ENCODE measurements at places on chromosomes 12 and 14.

DNA sequence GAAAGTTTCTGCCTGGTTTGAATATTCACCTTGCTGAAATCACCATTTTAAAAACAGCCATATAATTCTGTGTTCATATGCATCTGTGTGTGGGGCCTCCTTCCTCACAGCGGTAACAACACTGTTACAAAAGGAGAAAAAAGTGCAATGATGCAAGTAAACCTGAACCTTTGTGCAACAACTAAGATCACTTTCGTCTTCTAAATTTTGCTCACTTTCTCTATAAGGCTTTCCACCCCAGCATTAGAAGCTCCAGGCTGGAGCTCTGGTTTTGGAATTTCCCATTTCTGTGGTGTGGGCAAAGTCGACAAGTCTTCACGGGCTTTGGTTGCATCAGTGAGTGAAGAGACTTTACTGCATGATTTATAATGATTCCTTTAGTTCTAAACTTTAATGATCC lies 18.4 kb downstream of the FGD6 start:
- no peak for DNase-seq

DNA sequence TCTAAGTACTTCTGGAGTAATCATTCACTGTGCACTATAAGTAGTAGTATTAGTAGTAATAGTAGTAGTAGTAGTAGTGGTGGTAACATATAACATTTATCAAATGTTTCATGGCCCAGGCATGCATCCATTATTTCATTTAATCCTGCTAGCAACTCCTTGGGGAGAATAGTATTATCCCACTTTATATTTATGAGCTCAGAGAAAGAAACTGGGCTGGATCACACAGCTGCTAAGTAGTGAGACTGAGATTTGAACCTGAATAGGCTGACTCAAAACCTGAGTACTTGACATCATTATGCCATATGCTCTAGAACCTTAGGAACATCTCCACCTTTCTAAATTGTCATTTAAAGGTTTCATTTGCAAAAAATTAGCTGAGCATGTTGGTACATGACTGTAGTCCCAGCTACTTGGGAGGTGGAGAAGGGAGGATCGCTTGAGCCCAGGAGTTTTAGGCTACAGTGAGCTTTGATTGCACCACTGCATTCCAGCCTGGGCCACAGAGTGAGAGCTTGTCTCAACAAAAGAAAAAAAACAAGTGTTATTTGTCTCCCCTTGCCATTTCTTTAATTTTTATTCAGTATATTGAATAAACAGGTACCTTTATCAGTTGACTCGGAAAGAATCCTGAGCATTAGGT lies 11.4 kb upstream of the NID2 start:
- no peak for DNase-seq

GRCh38 chr12:8687846-8688601 lies 9.8 kb upstream of the RIMKLB start:
- no peak for DNase-seq

GRCh38 chr12:3366451-3367110 lies 124.4 kb upstream of the PRMT8 start:
- DNase-seq, result no peak

- no peak for DNase-seq
These were observed 50.1 kb upstream of the STK38L start for GRCh38 chr12:27193854-27194544.

DNA sequence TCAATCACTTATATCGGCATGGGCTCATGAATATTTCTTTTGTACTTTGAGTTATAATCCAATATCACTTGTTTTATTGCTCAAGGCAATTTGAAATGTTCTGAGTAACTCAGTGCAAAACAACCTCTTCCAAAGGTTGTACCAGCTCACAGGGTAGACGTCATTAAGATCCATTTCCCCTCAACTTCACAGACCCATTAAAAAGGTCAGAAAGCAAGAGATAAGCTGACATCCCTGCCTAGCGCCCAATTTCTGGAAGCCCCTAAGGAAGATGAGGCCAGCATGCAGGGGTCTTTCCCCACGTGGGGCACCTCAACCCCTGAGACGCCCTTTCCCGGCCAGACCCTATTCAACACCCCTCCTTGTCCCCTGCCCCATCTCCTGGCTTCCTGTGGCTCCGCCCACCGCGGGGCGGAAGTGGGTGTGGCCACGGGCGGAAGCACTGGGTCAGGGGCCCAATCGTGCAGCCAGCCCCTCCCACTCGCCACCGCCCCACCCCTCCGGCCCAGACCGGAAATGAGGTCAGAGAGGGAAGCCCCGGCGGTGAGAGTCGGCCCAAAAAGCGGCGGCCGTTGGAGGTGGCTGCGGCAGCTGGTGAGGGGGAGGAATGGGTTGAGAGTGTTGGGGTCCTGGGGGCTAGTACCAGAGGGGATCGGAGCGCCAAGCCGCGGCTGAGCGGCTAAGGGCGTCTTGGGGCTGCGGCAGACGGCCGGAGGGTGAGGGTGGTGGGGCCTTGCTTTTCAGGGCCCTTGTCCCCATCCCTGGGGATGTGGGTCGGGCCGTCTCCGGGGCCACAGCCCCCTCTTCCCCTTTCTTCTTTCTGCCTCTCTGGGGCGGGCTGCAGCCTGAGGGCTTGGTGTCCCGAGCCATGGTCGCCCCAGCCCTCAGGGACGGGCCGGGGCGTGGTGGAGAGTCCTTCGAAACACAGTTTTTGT lies at the start of gene GPATCH2L:
TSS of gene GPATCH2L (plus strand) at position 525 of the 935 bp plus-strand sequence. CDS start 2,442 bp downstream, outside the sequence.
- peak; percentile 95 for DNase-seq

- no peak for DNase-seq
These were observed 204.4 kb downstream of the SLC25A21 start for GRCh38 chr14:36967892-36968555.

- no peak for DNase-seq
These were observed 13.2 kb downstream of the EIF5 start for GRCh38 chr14:103347091-103347815.

DNA sequence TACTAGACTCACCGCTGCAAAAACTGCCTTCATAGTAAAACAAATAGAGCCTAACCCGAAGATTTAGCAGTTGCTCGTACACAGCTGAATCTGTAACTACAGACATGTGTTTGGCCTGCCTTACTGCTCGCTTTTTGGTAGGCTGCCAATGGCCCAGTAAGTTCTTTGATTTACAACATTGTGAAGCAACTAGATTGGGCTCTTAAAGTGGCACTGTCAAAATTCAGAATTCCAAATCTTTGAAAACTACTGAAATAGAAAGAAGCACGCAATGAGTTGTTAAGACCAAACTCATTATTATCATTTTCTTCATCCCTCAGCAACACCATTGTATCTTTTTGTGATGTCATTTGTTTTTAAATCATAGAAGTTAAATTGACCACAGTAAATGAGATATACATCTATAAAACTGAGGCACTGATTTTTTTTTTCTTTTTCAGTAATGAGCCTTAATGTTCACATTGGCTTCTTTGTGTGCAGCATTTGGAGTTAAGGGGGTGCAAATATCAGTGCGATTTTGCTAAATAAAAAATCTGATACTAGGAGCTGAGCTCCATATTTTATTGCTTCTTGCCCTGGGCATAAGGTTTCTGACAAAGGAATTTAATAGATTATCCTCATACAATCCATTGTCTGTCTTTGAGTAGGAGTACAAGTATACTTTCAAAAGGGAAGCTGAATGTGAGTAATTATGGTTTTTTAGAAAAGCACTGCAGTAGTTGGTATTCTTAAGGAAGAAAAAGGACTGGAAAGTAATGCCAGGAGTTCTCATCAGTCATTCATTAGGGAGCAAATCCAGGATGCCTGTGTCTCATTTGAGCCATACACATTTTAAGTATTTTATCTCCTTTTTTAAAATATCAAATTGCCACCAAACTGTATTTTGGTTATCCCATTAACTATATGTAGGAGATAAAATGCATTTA lies 138.5 kb downstream of the KICS2 start:
- DNase-seq, result no peak

DNA sequence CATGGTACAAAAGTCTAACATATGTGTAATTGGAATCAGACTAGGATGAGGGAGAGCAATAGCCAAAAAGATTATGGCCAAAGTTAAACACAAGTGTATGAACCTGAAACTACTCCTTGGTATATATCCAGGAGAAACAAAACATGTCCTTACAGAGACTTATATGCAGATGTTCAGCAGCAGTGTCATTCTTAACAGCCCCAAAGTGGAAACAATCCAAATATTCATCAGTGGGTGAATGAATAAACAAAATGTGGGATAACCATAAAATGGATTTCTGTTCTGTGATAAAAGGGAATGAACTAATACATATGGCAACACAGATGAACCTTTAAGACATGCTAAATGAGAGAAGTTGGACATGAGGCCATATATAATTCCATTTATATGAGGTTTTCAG lies 30.2 kb downstream of the PWP1 start:
- DNase-seq, result no peak

DNA sequence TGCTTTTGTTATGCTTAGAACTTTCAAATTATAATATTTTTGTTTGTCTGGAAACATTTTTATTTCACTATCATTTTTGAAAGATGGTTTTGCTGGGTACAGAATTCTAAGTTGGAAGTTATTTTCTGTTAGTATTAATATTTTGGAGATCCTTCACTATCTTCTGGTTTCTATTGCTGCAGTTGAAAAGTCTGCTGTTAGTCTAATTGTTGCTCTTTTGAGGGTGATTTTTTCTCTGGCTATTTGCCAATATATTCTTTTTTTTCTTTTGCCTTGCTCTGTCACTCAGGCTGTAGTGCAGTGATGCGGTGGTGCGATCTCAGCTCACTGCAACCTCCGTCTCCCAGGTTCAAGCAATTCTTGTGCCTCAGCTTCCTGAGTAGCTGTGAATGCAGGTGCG lies 28.2 kb upstream of the ARID2 start:
- no peak for DNase-seq

DNA sequence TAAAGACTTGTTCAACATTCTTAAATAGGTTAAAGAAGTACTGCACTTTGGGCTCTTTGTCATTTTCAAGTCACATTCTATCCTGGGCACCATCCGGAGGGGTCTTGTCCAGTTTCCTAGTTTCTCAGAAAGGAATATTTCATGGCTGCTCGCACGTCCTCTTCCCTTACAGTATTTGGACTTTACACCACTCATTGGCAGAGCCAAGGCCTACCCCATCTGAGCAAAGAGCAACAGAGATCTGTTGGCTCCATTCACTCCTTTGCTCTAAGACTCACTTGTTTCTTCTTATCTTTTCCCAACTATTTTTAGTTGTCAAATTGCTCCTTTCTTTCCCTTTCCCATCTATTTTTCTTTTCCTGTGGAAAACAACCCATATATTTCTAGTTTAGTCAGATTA lies 118.2 kb downstream of the CRADD start:
- DNase-seq, result no peak

GRCh38 chr12:65590318-65590717 lies 234.0 kb upstream of the HMGA2 start:
- no peak for DNase-seq

- no peak for DNase-seq
These were observed 4.7 kb downstream of the CALCOCO1 start for GRCh38 chr12:53722450-53723041.

GRCh38 chr12:127070515-127071157 lies 1196.3 kb upstream of the TMEM132C start:
- DNase-seq, result no peak

- no peak for DNase-seq
These were observed 28.8 kb upstream of the PTGDR start for GRCh38 chr14:52238682-52239081.

DNA sequence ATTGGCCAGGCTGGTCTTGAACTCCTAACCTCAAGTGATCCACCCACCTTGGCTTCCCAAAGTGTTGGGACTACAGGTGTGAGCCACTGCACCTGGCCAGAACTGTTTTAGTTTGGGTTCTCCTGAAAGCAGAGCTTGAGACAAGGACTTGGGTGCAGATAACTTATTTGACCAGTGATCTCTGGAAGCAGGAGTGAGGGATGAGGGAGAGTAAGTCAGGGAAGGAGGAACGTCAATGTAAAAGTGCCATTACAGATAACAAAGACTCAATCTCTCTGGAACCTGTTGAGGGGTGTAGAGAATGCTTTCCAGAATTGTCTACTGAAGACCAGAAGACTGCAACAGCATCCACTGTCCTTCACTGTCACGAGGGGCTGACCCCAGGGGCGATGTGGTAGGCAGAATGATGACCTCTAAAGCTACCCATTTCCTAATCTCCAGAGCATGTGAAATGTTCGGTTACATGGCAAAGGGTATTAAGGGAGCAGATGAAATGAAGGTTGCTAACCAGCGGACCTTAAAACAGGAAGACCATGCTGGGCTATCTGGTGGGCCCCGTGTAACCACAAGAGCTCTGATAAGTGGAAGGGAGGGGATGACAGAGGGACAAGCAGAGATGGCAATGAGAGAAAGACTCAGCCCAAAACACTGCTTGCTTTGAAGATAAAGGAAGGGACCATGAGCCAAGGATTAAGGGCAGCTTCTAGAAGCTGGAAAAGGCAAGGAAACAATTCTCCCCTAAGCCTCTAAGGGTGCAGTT lies 207.8 kb downstream of the RBM19 start:
- no peak for DNase-seq

GRCh38 chr12:91620422-91620821 lies 437.8 kb upstream of the DCN start:
- no peak for DNase-seq

Data from stimulated activated CD8-positive, alpha-beta memory T cell treated with anti-CD3 and anti-CD28 coated beads, Interleukin-7, amount 100 ng/mL, for 1 hour (primary cell).